ENCODE measurements at places on chromosomes 16 and 17. TPM values are rescaled to one million over a fixed set of nuclear protein-coding genes. Genes with fewer than 3 reads are reported as not detected.

ARL16 gene
- 40.5 TPM for total RNA-seq

KCNG4 gene
- not detected for total RNA-seq

CFAP97D1 gene
- not detected for total RNA-seq

PHOSPHO1 gene
- not detected for total RNA-seq

PIMREG gene
- total RNA-seq = 37.7 TPM

CDR2L gene
- total RNA-seq = 34.9 TPM

All from endothelial cell of umbilical vein (primary cell).